ENCODE measurements at places on chromosomes 16 and 17.

GRCh38 chr17:1829216-1829591 lies 498 bp downstream of the SMYD4 start:
- no peak for DNase-seq

GRCh38 chr16:32116080-32116479 lies 137.0 kb upstream of the TP53TG3D start:
- DNase-seq, result peak; percentile 8

DNA sequence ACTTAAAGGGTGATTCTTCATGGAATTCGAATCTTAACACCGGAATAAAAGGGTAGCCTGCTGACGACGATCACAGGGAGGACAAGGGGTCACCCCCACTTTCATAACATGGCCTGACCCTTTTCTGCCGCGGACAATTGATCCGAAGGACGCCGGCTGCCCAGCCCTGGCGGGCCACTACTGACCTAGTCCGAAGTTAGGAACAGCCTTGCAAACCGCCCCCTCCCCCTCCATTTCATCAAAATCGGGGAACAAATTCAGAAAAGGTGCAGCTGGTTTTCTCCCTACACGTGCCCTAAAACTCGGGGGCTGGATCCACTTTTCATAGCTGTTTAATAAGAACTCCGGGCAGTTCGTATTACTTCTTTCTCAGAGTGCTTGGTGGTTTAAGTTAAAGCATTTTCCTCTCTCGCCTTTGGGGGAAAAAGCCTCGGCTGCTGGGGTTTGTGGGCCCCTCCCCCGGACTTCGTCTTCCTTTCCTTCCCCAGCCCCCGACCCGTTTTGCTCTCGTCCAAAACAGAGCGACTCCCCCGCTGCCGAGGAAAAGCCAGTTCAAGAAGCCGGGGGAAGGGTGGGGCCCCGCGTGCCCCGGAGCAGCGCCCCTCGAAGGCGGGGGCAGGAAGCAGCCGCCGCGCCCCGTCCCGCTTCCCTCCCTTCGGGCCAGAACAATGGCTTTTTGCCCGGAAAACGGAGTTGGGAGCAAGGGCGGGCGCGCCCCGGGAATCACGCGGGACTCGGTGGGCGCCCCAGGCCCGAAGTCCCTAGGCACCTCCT lies 641 bp upstream of the CBX2 start:
- DNase-seq, result peak; percentile 90

GRCh38 chr16:17423221-17423620 lies 47.5 kb downstream of the XYLT1 start:
- peak; percentile 75 for DNase-seq

- DNase-seq, result no peak
Measured at GRCh38 chr17:32488604-32489180, 1.9 kb downstream of the CDK5R1 start.

- peak; percentile 37 for DNase-seq
Measured at GRCh38 chr17:32912218-32912897, 15.6 kb upstream of the TMEM98 start.

DNA sequence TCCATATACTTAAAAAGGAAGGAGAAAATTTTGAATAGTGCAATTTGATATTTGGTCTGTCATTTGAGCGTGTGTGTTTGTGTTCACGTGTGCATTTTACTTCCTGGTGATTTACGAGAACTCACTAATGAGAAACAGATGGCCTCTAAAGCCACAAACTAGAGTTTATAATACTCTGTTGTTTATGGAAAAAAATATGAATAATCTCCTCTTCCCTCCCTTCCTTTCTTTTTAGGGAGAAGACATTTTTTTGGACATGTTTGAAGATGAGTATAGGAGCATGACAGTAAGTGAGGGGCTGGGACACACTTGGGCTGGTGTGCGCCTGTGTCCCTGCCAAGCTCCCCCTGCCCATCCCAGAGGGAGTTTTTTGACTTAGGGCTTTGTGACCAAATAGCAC lies 102.7 kb downstream of the CLEC16A start:
- DNase-seq, result peak; percentile 69

DNA sequence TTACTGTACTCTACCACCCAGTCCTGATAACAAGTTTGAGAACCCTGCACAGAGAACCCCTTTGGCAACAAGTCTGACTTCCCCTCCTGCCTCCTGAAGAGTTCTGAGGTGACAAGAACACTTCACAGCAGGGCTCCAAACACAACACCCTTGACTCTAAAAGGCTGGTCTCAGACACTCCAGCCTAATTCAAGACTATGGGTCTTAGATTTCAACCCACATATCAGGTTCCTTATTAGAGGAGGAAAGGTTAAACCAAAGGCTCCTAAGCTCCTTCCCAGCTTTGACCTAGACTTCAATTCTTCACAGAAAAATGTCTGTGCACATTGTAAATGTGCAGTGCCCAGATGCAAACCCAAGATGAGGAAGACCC lies 23.0 kb downstream of the RANBP10 start:
- DNase-seq, result no peak

DNA sequence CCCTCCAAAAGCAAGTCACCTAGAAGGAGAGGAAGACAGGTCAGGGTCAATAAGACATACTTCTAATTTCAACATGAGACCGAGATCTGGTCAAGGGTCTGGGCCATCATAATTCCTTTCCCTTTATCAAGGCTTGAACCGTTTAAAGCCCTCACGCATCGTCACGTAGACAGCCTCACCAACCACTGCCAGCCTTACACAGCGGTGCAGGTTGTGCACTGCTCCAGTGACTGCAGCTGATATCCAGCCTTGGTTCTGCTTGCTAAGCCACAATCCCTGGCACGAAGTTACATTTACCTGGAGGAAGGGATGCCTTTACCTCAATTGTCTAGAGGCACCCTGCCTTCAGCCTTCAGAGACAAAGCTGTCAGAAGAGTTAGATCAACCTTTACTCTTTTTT lies 85.1 kb downstream of the MYH11 start:
- DNase-seq, result no peak

DNA sequence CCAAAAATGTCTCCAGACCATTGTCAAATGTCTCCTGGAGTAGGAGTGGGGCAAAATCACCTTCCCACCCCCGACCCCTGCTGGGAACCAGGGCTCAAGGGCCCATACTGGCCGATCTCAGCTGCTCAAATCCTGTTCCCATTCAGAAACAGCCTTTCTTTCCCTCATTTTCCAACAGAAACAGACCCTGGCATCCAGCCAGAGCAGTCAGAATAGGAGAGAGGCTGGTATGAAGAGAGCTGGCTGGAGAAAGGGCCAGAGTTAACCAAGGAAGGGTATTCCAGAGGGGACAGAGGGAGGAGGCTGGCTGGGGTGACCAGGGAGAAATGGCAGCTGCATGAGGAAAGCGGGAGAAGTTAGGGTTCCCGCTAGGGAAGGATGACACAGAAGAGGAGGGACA lies 199.1 kb downstream of the XYLT1 start:
- peak; percentile 59 for DNase-seq

DNA sequence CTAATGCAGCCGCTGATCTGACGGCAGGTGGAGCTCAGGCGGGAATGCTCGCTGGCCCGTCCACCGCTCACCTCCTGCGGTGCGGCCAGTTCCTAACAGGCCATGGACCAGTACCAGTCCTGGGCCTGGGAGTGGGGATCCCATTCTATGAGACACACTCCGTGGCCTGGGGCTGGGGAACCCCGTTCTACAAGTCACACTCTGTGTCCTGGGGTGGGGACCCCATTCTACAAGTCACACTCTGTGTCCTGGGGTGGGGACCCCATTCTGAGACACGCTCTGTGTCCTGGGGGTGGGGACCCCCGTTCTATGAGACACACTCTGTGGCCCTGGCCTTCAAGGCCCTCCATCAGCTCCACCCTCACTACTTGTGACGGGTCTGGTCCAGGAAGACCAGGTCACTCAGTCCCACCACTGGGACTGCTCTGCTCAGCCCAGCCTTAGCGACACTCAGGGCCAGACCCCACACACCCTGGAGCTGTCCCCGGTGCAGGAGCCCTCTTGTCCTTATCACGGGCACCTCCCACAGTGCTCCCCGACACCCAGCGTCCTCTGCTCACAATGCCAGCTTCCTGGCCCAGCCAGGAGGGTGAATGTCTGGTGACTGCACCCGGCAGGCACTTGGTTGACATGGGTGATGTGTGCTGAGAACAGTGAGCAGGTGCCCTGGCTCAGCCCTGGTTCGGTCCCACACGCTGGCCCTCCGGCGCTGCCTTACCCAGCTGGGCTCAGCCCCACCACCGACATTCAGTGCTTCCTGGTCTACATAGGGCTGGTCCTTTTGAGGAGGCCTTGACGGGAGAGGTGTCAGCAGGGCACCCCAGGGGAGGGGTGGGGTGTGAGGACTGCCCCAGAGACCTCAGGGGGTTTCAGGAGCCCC lies 89.1 kb downstream of the TBC1D16 start:
- no peak for DNase-seq

GRCh38 chr16:17211797-17212196 lies 259.0 kb downstream of the XYLT1 start:
- DNase-seq, result no peak

GRCh38 chr16:67884684-67885083 lies at the start of gene NRN1L:
TSS of gene NRN1L (plus strand) at chr16:67884885. CDS start at chr16:67884904, 19 bp downstream.
- DNase-seq, result peak; percentile 92

- DNase-seq, result no peak
Measured at GRCh38 chr17:76633628-76634328, 9.8 kb downstream of the ST6GALNAC1 start.

- no peak for DNase-seq
Measured at GRCh38 chr16:47506800-47507199, 45.7 kb downstream of the PHKB start.
